ENCODE measurements at places on chromosomes 2 and 18.

- DNase-seq: no peak
Measured at GRCh38 chr2:144441711-144442141, 78.2 kb downstream of the ZEB2 start.

DNA sequence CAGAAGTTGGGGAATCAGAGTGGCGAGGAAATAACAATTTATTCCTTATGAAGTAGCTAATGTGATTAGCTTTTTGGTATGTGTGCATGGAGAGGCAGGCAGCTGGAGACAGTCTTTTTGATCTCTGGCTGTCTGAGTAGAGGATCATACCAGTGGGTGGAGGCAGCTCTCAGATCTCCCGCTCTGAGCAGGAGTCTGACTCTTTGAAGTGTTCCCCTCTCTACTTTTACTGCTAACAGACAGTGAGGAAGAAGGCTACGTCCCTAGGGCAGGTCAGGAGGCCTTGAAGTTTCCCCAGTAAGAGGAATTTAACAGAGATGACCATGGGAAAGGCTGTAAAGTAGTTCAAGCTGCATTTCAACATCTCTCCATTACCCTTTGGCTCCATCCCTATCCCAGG, 111.9 kb upstream of the REG3A start:
- DNase-seq: no peak

DNA sequence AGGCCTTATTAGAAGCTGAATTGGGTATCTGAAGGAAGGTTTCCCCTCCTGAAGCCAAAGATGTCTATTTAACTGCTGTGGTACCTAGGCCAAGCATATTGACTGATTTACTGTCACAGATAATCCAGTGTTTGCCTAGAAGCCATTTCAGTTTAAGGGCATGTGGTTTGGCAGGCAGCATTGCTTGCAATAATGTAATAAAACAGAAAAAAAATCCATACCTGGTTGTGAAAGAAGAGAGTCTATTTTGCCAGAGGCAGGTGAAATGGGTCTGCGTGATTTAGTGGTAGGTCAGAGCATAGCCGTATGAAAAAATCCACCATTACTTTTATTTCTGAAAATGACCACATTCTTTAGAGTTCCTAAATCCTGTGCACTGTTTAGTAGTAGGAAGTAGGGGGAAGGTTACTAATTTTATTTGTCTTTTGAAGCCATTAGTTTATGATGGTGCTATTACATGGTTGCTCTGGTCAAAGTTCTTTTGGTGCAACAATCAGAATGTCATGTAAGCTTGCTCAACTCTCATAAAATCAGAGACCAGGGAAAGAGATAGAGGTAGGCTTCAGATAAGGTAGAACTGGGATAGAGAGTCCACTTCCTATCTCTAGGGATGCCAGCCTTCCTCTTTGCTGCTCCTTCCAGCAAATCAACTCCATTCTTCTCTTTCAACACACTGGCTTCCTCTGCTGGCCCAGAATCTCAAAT, 343.4 kb downstream of the GPD2 start:
- no peak for DNase-seq

DNA sequence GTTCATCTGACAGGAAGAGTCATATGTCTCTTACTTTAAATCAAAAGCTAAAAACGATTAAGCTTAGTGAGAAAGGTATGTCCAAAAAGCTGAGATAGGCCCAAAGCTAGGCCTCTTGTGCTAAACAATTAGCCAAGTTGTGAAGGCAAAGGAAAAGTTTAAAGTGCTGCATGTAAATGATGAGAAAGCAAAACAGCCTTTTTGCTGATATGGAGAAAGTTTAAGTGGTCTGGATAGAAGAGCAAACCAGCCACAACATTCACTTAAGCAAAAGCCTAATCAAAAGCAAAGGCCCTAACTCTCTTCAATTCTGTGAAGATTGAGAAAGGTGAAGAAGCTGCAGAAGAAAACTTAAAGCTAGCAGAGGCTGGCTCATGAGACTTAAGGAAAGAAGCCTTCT, 511.3 kb upstream of the FAM98A start:
- no peak for DNase-seq

GRCh38 chr2:86333378-86333777, 4.0 kb downstream of the REEP1 start:
- DNase-seq: no peak

- no peak for DNase-seq
Measured at GRCh38 chr2:188076149-188077056, 215.3 kb upstream of the GULP1 start.

DNA sequence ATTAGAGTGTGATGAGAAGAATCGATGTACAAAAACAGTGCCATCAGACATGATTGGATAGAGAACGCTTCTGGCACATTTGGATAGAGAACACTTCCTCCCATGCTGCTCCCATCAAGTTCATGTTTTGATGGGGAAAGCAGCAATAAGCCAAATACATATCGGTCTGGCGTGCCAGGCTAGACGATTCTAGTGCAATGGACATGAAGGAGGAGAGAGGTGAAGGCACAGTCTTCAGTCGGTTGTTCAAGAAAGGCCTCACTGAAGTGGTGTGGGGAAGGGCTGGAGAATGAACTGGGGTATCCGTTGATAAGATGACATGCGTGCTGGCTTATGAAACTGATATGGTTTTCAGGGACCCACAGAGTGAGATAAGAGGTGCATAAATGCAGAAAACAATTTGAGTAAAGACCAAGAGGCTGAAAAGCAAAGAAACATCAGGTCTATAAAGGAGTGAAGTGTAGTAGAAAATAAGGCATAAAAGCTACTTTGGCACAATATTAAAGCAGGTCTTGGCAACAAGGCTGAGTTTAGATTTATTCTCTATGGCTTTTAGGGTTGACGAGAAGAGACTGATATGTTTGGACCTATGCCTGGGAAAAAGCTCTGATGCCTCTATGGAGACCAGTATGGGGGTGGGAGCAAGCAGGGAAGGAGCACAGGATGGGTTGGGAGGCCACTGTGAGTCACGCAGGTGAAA, 117.6 kb upstream of the PIEZO2 start:
- no peak for DNase-seq

GRCh38 chr2:10397878-10398277, 50.2 kb downstream of the ODC1 start:
- no peak for DNase-seq

DNA sequence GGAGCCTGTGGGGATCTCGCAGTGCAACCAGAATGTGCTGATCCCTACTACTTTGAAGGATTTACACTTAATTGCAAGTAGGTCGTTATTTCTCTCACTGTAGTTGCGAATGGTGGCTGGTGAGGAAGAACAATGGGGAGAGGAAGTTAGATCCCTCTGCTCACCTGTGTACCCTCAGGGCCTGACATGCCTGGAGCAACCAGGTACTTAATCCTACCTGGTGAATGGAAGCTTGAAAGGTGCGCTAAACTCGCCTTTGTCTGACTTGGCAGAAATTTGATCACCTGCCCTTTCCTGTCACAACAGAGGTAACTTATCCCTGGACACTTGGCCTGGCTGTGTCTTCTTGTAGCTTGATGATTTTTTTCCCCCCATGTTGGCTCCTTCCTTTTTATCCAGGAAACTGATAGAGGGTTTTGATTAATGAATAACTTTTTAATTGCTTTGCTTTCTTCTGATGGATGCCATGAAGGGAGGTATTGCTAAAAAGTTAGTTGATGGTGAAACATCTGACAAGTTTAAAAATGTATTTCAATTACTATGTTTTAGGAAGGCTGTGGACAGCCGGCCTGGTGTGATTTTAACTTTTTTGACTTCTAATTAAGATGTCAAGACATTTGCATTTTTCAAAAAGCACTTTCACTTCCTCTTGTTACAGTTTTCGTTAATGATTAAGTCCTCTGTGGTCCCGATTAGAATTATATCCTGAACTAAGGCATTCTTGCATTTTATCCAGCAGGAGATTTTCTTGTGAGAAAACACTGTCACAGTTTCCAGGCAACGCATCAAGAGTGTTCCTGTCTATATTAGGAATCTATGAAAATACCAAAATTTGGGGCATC, 9.2 kb downstream of the SGPP2 start:
- no peak for DNase-seq

GRCh38 chr2:144379851-144380311, 140.0 kb downstream of the ZEB2 start:
- DNase-seq: no peak

DNA sequence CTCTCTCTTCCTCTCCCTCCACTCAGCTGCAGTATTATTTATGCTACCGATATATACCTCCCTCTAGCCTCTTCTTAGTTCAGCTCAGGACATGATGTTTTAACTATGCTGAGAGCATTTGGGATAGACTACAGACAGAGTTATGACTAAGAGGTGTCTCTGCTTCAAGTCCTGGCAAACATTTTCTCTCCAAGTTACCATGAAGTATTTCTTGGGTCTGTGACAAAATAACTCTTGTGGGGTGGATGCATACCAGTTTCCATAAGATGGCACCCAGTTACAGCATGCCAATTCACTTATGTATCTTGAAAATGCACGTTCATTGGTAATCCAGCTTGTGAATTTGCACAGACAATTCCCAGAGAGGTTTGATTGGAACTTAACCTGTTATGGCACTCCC, 737.6 kb downstream of the SLC4A3 start:
- no peak for DNase-seq

DNA sequence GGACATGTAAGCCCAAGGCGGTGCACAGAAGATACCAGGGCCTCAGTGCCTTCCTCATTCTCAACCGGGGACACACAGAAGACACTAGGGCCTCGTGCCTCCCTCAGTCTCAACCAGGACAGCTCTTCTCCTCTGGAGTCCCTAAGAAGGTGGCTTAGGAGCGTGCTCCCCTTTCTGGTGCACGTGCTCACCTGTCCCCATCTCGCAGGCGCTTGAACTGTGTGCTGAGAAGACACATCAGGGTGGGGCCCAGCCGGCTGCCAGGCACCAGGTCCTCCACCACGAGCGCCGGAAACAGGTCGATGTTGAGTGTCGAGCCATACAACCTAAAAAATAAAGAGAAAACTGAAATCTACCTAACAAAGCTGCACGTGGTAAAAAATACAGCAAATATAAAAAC, 99.9 kb downstream of the PXDN start:
- no peak for DNase-seq

- no peak for DNase-seq
Measured at GRCh38 chr18:50441501-50441900, 66.7 kb downstream of the SKA1 start.

- no peak for DNase-seq
Measured at GRCh38 chr2:218982586-218983262, 2.3 kb downstream of the FEV start.

- DNase-seq: no peak
Measured at GRCh38 chr18:75133721-75134610, 75.0 kb downstream of the PTGR3 start.

DNA sequence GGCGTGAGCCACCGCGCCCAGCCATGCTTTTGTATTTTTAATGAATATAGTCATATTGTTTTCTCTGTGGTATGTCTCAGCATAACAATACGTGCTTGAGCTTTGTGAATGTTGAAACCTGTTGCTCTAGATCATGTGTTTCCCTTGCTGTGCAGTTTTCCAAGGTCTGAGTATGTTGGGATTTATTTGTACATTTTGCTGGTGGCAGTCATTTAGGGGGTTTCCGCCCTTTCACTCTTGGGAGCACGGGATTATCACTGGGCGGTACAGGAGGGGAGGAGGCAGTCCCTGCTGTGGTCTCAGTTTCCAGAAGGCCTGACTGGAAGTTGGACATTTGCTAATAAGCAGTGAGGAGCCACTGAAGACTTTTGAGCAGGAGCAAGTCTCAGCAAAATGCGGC, 24.9 kb upstream of the CATIP start:
- DNase-seq: no peak

- no peak for DNase-seq
Measured at GRCh38 chr2:99863903-99864270, 278.5 kb downstream of the AFF3 start.

GRCh38 chr18:44869533-44869932, 188.8 kb downstream of the SETBP1 start:
- no peak for DNase-seq

DNA sequence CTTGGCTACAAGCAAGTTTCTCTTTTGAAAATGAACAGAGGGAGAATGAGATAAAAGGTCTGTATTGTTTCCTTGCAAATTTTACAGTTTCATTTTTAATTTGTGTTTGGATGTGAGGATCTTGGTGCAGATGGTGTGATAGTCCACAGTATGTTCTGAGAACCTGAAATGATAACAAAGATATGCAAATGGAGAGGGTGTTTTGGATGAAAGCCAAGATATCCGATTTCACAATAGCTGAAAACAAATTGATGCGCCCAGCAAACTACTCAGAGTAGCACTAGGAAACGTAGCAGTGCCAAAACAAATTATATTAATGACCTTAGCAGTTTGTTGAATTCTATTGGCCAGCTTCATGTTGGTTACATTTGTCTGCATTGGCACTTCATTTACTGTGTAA, 683.5 kb downstream of the TMEM182 start:
- DNase-seq: no peak
